ENCODE measurements at places on chromosomes 12 and 14.

DNA sequence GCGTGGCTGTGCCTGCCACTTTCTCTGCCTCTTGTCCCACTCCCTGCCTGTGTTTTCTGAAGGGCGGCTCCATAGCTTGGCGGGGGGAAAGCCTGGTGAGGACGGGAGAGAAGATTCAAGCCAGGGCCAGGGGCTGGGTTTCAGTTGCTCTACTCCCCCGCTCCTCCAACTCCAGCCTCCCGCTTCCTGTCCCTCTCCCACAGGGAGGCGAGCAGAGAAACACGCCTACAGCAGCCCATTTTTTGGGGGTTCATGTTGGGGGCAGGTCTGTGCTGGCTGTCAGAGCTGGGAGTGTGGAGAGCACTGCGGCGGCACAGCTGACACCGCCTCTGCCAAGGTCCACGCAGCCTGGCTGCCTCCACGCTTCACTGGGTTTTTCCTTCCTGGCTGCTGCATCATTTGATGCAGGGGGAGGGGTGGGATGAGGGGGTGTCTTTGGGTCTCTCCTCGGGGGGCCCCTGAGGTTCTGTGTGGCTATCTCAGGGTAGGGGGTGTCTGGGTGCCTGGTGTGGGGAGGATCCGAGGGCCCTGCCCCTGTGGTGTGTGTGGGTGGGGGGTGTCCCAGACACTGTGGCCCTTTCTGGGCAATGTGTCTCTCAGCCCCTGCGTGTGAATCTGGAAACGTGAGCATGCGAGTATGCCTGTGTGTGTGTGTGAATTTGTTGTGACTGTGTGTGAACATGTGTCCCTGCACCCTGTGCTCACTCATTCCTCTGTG, 10.7 kb upstream of the KRT80 start:
- DNase-seq: no peak

- DNase-seq: no peak
These were observed 97.6 kb downstream of the EFCAB11 start for GRCh38 chr14:89856871-89857345.

DNA sequence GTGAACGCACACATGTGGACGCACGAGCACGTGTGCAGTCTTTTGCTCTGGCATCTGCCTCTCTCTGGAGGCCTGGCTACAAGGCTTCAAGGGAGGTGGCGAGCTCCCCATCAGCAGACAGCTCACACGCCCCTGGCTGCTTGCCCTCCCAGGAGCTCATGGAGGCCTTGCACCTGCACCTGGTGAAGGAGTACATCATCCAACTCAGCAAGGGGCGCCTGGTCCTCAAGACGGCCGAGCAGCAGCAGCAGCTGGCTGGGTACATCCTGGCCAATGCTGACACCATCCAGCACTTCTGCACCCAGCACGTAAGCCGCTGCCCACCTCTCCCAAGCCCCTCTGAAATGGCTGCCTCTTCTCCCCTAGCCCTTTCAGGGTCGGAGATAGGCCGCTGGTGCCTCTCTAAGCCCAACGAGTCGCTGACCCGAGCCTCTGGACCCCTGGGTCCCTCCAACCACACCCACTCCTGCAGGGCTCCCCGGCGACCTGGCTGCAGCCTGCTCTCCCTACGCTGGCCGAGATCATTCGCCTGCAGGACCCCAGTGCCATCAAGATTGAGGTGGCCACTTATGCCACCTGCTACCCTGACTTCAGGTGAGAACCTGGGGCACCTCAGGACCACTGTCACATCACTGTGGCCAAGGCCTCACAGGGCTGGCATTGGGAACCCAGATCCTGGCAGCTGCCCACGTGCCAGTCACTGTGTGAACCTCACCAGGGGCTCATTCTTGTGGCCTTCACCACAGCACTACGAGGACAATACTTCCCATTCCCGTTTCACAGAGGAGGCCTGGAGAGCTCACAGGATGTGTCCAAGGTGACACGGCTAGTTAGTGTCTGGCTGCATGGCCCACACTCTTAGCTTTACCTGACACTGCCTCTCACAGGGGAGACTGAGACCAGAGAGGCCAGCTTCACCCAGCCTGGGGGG, 10.2 kb downstream of the TNFAIP2 start:
- peak; percentile 21 for DNase-seq

GRCh38 chr14:54893151-54893760, 9.4 kb downstream of the GCH1 start:
- peak; percentile 50 for DNase-seq

DNA sequence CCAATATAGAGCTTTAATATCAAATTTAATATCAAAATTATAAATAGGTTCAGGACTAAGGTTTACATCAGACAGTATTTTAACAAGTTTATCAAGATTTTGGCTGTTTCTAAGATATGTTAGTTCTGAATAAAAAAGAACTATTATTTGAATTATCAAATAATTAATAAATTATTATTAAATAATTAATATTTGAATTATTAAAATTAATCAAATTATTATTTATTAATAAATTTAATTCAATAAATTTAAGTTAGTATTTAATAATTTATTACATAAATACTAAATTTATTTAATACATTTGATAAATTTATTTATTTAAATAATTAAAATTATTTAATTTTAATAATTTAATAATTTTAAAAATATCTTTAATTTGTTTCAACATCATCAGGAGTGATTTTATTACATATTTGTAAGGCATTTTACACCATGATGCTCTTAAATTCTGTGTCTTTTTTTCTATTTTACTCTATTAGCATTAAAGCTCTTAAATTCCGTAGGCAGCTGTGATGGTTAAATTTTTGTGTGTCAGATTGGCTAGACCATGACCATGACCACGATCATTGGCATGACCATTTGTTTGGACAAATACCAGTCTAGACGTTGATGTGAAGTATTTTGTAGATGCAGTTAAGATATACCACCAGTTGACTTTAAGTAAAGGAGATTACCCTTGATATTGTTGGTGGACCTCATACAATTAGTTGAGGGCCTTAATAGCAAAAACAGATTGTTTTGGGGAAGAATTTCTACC, 82.6 kb downstream of the BBS10 start:
- DNase-seq: no peak

GRCh38 chr12:233615-233968, 19.6 kb upstream of the SLC6A12 start:
- no peak for DNase-seq

DNA sequence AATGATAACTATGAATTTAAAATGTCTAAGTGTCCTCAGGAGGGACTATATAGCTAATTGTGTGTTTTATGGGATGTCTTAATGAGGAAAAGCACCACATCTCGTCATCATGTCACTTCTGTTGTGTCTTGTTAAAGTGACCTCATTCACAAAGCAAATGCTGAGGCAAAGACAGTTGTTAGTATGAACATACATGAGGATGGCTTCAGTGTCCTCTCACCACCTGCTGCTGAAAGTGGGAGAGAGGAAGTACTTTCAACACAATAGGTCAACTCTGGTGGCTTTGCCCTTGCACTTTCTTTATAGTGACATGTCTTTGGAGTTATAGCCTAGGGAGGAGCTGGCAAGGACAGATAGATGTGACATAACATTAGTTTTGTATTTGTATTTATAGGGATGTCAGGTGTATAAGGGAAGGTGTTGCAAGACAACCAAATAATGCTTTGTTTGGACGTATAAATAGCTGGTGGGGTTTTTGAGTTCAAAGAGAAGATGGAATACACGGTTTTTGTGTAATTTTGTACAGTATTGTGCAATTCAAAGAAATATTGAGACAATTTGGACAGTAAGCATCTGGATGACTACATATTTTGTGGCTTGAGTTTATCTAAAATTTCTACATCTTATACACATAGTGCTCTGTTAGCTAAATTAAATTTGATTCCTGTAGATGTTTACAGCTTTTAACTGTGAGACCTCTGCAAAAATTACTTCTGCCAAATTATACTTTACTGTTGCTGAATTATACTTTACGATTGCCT, 131.7 kb upstream of the ATP2B1 start:
- no peak for DNase-seq

DNA sequence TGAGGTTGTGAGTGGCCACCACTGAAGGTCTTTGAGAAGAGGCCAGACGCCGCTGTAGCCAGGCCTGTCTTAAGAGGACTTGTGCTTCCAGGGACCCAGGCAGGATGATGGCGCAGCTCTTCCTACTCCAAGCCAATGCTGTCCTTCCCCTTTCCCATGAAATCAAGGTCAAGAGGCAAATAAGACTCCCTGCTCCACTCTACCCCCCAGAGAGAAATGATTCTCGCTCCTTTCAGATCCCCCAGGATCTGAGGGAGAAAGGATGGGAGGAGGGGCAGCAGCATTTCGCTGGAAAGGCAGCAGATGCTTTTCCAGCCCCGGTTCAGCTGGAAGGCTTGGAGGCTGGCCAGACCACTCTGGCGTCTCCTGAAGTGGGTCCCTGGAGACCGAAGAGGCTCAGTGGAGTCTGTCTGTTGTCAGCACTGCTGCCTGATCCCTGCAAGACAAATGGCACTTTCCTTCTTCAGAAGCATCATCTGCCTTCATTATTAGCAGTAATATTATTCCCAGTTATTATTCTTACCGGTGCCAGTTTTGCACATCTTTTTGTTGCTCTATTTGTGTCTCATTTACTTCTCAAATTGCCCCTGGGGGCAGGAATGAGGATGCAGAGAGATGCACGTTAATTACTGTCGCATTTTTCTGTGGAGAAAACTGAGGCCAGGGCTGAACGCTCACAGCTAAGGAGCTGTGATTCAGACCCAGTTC, 51.4 kb downstream of the C14orf132 start:
- DNase-seq: no peak

DNA sequence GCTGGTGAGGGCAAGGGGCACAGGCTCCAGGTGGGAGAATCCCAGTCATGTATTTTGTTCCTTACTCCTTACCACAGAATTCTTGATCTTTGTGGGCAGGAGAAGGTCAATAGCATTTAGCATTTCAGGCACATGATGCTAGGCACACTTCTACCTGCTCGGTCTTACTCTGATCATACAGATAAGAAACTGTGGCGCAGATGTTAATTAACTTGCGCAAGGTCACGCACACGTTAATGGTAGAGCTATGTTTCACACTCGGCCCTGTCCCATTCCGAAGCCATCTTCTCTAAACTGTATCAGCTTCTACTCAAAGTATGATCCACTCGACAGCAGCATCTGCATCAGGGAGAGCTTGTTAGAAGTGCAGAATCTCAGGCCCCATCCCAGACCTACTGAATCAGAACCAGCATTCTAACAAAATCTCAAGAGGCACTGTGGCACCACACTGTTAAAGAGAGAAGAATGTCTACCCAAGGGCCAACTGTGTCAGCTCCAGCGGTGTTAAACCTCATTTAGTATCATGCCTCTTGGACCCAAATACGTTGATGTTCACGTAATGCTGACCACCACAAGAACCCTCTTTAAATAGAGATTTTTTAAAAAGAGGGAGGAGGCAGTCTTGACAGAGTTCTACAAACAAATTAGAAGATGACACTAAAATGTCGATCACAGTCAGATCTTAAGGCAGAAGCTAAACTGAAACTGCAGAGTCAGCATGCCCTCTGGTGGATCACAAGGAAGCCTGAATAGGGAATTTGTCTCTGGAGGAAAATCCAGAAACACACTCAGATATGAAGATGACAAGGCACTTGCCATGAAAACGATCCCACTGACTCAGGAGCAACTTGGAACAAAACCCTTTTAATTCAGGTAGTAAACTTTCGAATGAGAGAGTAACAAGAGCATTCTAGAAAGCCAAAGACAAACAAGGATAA, 7.3 kb downstream of the STXBP6 start:
- no peak for DNase-seq

- DNase-seq: peak; percentile 86
These were observed 192.3 kb downstream of the ANO6 start for GRCh38 chr12:45407981-45408728.

DNA sequence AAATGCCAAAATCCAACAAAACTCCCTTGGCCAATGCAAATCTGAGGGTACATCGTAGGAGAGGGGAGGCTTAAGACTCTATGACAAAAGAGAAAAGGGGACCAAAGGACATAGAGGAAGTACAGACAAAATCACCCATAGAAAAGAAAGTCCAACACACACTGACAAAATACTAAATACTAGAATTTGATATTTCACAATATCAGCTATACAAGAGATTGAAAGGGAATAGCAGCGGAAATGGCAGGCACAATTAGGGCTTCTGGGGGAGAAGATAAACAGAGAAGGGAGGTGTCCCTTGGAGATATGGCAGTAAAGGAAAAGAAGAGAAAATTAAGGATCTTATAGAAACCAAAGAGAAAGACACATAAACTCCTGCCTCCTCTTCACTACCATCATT, 29.0 kb downstream of the ATP2B1 start:
- no peak for DNase-seq

- no peak for DNase-seq
These were observed 170.9 kb downstream of the MSRB3 start for GRCh38 chr12:65449400-65449799.

DNA sequence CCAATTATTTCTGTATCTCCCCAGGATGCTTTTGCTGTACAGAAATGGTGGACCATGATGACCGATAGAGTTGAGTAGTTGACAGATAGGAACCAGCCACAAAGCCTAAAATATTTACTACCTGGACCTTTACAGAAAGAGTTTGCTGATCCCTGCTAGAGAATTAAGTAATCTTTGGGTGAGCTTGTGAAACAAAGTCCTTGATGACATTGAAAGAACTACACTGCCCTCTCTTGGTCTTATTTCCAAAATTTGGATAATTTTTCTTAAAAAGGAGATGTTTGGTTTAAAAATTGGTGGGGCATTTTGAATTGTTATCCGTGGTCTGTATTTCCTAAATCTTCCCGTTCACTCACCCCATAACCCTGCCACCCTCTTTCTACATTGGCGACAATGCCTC, 13.7 kb upstream of the TCTN1 start:
- peak; percentile 78 for DNase-seq

DNA sequence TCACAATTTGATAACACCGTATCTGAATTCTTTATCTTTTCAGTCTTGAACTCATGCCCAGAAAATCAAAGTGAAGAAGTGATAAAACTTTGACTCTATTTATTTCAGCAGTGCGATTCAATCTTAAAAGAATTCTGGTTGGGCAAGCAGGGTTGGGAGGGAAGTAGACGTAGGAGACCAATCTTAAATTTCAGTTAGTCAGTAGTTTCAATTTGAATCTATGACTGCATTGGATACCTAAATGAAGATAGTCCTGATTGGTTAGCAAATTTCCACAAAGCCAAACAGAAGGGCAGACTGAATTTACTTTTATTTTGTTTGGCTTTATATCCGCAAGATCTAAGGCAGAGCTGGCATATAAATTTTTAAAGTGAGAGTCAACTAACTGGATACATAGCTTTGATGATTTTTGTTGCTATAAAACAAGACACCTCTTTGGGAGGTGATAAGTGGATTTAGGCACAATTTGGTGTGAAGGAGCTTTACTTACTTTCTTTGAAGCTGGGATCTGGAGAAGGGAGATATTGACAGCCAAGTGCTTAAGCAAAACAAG, 2.6 kb downstream of the ACSS3 start:
- no peak for DNase-seq

DNA sequence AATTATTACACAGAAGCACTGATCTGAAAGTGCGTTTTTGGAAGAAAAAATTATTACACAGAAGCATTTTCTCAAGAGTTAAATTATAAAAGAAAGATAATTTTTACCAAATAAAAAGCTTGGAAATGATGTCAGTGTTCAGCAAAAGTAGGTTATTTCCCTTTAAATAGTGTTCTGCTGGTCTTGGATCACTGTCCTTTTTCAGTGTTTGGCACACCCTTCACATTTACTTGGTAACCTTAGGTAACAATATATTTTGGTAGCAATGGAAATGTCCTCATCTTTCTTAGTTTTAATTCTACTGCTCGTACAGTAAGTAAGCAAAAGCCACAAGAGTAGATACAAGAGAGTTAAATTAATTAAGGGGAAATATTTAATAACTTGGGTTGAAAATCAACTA, 40.3 kb downstream of the FERMT2 start:
- DNase-seq: no peak

- no peak for DNase-seq
These were observed 3.4 kb downstream of the USP5 start for GRCh38 chr12:6855322-6855721.

- no peak for DNase-seq
These were observed 7.6 kb downstream of the NECAP1 start for GRCh38 chr12:8089716-8090115.
